ENCODE measurements at places on chromosomes 16 and 17.

GRCh38 chr17:44602390-44602789, 45.1 kb downstream of the FZD2 start:
- DNase-seq, result no peak

DNA sequence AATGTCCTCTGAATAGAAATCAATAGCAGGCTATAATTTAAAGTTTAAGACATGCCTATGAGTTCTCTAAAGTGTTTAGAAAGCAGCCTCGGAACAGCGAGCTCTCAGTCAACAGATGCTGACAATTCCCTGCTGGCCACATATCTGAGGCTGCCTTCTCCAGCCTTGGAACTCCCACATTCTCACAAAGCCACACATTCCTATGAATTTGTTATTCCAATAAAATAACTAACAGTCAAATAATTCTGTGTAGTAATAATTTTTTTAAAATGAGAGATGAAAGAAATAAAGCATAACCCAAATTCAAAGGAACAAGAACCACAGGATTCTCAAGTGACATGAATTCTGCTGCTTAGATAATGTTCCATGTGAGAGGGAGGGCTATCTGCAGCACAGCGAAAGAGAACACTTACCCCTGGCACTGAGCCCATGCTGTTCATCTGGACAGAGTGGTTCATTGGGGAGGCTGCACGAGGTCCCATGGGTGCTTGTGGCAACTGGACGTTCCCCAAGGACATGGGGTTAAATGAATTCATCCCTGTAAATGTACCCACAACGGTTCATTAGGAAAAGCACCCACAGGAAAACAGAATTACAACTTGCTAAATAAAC, 56.9 kb upstream of the TRAP1 start:
- no peak for DNase-seq

DNA sequence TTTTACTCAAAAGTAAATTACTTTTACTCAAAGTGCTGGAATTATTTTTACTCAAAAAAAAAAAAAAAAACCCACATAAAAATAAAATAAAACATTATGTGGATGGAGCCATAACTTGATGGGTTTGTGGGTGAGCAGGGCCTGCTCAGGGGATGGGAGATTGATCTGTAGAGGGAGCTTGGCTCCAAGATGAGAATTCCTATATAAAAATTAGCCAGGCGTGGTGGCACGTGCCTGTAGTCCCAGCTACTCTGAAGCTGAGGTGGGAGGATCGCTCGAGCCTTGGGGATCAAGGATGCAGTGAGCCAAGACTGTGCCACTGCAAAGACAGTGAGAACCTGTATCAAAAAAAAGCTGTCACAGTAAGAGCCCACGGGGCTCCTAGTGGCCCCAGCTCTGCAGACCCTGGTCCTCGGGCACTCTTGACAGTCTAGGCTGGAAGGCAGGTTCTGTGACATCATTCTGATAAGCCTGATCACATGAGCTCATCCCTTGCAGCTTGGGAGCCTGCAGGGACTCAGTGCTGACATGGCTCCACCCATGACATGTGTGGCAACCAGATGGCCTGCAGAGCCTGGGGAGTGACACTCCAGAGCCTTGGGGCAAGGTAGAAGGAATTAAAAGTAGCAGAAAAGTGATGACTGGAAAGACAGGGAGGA, 42.5 kb downstream of the ST3GAL2 start:
- no peak for DNase-seq

- DNase-seq, result no peak
These were observed 14.4 kb downstream of the ELAC2 start for GRCh38 chr17:13003454-13003851.

GRCh38 chr17:41785091-41785858, 1.2 kb downstream of the JUP start:
- DNase-seq, result no peak

DNA sequence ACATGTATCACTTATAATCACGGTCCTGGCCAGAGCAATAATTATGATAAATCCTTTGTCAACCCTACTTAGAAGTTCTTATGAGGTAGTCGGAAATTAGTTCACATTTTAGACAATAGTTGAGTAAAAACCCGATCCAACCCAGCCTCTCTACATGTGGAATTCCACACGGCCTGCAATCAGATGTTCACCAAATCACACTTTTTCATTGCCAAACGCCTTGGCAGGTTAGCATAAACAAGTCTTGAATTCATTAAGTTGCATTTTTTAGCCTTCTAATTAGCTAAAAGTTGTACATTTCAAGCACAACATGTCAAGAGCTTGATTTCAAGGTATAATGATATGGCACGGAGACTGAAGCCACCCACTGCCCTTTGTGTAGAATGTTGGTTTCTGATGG, 65.3 kb downstream of the FOXL1 start:
- no peak for DNase-seq
